Left ventricle myocardium superior (tissue), 1 donor: ENCODE measurements at places on chromosomes 4 and X. TPM values are rescaled to one million over a fixed set of nuclear protein-coding genes. Genes with fewer than 3 reads are reported as not detected.

BEX4 gene
- 29.6 TPM for total RNA-seq

SPANXA2 gene
- total RNA-seq = not detected

GRCh38 chr4:132498215-132498614 lies 650.9 kb upstream of the PCDH10 start:
- DNase-seq = no peak

GRCh38 chr4:187499956-187500355 lies 495.6 kb upstream of the ZFP42 start:
- DNase-seq = no peak

- no peak for DNase-seq
These were observed 137.9 kb downstream of the VSIG4 start for GRCh38 chrX:65902011-65902410.

GRCh38 chr4:13169731-13170525 lies 314.2 kb downstream of the RAB28 start:
- DNase-seq = no peak

TMEM150C gene
- 19.6 TPM for total RNA-seq

NHSL2 gene
- total RNA-seq = 3.7 TPM

DNA sequence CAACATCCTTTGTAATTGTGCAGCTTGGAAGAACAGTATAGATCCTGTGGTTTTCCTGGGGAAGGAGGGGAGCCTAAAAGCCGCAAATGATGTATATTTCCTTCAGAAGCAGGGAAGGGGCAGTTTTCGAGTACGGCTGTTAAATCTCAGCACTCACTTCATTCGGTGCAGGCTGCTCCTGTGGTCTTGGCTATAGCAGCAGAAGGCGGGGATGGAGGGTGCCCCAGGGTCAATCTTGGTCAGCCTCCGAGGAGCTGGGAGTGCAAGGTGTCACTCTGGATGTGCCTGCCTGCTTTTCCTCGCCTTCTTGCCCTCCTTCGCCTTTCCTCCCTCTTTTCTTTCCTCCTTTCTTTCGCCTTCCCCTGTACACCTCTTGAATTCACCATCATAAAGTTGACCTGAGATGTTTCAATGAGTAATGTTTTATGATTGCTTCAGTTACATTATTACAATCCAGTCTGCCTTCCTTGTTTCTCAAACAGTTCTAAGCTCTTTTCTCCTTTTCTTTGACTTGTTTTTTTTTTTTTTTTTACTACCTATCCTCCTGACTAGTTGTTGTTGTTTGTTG lies 101.6 kb downstream of the RELL1 start:
- DNase-seq = no peak

- DNase-seq = no peak
These were observed 1588.9 kb upstream of the PCDH7 start for GRCh38 chr4:29131304-29131703.

TEX13B gene
- total RNA-seq = not detected

DNA sequence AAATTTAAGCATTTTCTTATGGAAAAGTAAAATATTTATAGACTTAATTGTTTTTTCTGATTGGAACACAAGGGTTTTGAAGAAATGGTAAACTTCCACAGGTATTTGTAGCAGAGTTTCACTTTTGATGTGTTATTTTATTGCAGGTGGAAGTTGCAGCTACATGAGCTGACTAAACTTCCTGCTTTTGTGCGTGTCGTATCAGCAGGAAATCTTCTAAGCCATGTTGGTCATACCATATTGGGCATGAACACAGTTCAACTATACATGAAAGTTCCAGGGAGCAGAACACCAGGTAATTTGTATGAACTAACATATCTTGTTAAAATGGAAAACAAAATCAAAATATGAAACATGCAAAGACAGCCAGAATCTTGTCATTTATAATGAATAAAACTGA lies 117.4 kb downstream of the DIPK2B start:
- DNase-seq = no peak

FGF5 gene
- 0.97 TPM for total RNA-seq

DNA sequence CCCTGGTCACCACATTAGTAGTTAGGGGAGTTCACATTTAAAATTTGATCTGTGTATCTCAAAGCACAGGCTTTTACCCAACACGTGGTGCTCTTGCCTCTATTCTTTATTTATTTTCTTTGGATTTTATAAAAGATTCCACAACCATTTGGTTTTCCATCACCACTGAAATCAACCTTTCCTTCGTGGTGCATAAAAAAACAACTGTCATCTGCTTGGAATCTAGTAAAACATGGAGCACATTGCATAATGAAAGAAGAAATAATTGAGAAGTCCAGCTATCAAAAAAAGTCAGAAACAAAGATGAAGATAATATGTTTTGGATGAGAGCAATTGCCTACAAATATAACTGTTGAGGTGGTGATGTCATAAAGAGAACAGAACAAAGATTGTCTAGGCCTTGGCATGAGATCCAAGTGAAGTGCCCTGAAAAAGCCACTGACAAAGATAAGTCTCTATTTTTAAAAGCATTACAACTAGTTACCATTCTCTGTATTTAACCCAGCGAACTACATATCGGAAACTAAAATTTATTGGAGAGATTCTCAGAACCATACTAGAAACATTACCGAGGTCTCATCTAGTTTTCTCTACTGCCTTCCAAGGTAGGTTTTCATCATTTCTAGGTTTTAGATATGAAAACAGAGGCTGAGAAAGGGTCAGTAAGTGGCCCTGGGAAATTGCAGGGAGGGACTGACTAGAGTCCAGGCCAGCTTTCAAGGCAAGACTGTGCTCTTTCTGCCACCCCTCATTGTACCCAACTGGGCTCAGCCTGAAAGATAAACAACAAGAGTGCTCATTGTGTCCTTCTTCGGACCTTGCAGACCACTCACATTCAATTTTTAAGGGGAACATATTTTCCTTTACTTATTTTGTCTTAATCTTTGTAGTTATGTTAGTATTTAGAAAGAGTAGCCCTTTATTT lies 127.3 kb downstream of the MAD2L1 start:
- DNase-seq = no peak

GRCh38 chrX:14718403-14718802 lies 154.5 kb downstream of the FANCB start:
- no peak for DNase-seq

DNA sequence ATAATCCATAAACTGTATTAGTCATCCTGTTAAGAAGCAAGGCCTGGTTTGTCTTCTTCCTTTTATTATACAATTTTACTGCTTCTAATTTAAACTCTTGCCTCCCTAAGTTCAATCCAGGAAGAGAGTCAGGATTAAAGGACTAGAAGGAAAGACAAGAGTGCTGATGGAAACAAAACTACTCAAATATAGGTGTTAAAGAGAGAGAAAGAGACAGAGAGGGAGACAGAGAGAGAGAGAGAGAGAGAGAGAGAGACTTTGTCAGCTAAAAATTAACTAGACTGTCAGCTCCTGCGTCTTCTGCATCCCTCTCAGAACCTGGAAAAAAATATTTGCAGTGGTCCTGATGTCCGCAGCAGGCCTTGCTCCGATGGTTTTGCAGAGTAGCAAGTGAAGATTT lies 13.5 kb upstream of the FGG start:
- no peak for DNase-seq

MMAA gene
- total RNA-seq = 8.6 TPM

- no peak for DNase-seq
These were observed 1304.0 kb downstream of the FAM133A start for GRCh38 chrX:94977986-94978385.

DNA sequence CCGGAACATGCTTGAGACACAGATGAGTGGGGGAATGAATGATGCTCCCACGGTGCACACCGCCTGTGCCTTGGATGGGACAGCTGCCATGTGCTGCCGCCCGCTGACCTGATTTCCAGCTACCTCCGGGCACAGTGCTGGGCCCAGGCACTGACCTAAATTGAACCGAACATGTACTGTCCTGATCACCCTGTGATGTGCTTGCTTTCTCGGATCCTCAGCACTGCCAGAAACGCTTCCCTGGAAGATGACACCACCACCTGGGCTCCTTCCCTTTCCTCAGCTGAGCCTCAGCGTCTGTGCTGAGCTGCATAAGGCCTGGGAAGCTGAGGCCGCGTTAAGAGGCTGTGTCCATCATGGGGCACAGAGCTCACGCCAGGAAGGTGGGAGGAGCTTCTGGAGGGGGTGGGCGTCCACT lies 39.3 kb upstream of the MXD4 start:
- DNase-seq = no peak

DNA sequence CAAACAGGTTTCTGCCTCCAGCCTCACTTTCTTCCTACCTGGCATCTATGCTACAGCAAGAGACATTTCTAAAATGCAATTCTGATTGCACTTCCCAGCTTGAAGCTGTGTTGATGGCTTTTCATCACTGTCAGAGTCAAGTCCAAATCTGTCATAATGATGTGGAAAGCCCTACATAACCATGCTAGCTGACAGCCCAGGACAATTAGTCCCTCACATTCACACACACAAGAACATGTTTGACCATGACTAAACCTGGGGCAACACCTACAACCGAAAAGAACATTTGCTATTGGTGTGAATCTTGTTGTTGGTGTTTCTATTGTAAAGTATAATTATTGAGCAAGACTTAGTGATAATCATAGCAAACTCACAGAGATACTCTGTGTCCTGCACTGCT lies 58.2 kb downstream of the PPM1K start:
- DNase-seq = no peak

DNA sequence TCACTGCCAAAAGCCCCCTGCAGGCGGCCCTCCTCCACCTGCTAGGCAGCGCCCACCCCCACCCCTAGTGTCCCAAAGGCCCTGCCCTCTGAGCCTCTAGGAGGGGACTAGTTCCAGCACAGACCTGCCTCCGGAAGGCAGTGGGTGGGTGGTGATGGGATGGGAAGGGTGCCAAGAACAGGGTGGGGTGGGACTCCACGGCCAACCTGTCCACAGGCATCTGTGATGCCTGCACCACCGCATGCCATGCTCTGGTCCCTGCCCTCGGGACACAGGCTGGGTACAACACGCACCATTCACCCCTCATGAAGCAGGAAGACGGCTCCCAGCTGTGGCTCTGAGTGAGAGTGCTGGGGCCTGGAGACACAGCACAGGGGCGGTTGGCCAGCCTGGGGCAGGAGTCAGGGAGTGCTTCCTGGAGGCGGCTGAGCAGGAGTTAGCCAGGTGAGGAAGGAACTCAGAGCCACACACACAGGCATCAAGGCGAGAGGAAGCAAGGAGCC lies 243.1 kb upstream of the PSAPL1 start:
- DNase-seq = peak; percentile 8

DNA sequence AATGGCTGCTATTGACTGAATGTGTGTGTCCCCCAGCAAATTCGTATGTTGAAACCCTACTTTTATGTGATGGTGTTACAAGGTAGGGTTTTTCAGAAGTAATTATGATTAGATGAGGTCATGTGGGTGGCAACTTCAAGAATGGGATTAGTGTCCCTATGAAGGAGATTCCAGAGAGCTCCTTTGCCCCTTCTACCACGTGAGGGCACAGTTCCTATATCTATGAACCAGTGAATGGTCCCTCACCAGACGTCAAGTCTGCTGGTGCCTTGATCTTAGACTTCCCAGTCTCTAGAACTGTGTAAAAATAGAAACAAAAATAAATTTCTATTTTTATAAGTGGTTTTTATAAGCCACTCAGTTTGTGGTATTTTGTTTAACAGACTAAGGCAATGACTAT lies 1137.6 kb upstream of the IGFBP7 start:
- DNase-seq = no peak

GRCh38 chr4:112377171-112377570 lies 80.0 kb downstream of the ALPK1 start:
- DNase-seq = no peak

RNF212 gene
- total RNA-seq = 0.62 TPM

TLL1 gene
- total RNA-seq = 0.74 TPM
